Adrenal gland (tissue), 19 donors: ENCODE measurements at places on chromosomes 5 and 9. TPM values are rescaled to one million over a fixed set of nuclear protein-coding genes. Genes with fewer than 3 reads are reported as not detected.

GPR150 gene
- total RNA-seq = 0.26 TPM

SELENOP gene
- 1,654 TPM for total RNA-seq

OBP2B gene
- not detected for total RNA-seq

F12 gene
- total RNA-seq = 0.11 TPM

NR5A1 gene
- total RNA-seq = 167 TPM

FOXD4L5 gene
- 0.13 TPM for total RNA-seq
